Stimulated activated CD4-positive, alpha-beta T cell treated with anti-CD3 and anti-CD28 coated beads, Interleukin-12 subunit alpha, Interleukin-12 subunit beta, amount 100 ng/mL, for 24 hours (primary cell): ENCODE measurements at places on chromosomes 16 and 17.

GRCh38 chr17:2947996-2948550 is 115.3 kb downstream of the OR1D5 start:
- DNase-seq, result no peak

DNA sequence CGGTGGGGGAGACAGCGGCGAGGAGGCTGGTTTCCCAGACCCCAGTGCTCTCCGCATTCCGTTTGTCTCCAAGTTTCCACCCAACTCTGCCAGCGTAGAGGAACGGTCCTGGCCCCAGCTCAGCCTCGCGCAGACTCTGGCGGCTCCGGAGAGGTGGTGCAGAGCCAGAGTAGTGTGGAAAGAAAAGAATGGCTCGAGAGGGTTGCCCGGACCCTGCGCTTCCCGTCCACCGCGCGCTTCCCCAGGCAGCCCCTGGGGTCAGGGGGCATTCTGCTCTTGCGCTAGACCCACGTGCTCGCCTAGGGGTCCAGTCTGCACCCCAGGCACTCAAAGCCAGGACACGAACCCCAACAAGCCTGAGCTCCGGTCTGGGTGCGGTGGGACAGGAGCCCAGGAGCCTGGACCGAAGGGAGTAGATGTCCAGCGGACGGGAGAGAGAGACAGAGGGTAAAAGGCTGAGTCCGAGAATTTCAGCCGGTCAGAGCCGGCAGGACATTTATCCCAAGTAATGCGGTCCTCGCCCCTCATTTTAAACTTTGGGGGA is 3.8 kb downstream of the PMP22 start:
- DNase-seq, result no peak

- DNase-seq, result no peak
Observed at GRCh38 chr16:88676502-88677242, 9.6 kb downstream of the SNAI3 start.

DNA sequence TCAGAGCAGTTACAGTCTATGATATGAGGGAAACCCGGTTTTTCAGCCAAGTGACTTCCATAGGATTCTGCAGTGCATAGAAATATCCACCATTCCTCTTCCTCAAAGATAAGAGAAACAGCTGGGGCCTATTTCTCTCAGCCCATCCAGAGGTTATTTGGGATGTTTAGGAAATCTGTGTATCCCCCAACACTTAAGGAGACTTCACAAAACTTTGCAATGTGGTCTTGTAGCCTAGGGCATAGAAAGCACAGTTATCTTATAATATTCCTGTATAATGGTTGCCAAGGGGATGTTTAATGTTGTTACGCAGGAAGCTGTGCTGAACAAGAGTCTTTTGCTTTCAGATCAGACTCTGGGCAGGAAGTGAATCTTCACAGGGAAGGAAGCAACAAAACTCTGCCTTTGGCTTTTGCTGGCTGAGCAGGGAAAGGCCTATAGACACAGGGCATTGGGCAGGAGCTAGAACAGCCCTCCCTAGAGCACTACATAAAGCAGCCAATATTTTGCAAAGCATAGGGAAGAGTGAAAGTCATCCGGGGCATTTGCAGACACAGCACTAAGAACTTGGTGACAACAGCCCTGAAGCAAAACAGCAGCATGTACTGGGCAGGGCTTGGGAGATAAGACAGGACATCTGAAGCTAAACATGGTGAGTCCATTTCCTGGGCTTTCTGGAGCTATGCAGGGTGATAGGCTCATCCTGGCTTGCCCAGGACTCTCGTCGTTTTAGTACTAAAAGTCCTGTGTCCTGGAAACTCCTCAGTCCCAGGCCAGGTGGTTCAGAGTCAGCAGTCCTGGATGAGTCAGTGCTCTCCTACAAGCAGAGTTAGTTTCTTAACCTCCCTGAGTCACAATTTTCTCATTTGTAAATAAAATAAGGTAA is 18.7 kb upstream of the BEAN1 start:
- no peak for DNase-seq

DNA sequence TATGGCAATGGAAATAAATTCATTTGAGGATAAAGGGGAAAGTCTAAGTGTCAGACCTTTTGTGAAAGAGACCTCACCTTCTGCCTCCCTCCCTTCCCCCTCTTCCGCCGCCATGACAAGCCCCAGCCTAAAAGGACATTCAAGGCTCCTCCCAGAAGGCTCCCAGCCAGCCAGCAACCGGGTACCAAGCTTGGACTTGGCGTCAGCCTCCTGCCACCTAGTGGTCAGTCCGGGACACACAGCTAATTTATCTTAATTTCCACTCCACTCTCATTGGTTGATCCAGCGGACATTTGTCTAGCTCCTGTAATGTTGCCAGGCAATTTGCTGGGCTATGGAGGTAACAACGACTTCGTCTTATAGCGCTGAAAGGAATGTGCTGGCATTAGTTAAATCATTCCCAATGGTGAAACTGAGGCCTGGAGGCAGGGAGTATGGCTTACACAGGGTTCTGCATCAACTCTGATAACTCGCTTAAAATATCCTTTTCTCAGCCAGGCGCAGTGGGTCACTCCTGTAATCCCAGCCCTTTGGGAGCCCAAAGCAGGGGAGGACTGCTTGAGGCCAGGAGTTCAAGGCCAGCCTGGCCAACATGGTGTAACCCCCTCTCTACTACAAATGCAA is 19.3 kb upstream of the CLEC3A start:
- DNase-seq, result peak; percentile 43

- DNase-seq, result no peak
Observed at GRCh38 chr16:75099075-75099667, 17.4 kb downstream of the LDHD start.
